ENCODE measurements at places on chromosomes 5 and 9.

GRCh38 chr5:179585941-179586401 lies 35.6 kb downstream of the RUFY1 start:
- DNase-seq, result no peak

DNA sequence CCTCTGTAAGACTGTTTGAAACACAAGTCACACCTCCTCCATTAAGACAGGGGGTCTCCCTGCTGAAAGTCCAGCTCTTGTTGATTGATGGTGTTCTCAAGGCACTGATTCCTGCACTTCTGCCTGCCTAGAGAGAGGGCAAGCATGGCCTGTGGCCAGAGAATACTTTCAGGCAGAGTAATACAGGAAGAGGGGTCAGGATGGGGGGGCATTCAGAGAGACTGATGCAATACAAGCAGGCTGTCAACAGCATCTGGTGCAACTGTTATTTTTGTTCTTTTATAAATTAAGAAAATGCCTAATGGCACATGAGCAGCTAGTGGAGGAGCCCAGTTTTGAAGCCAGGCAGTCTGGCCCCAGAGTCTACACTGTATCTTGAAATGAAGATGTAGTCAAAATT lies 302.2 kb downstream of the DIRAS2 start:
- peak; percentile 2 for DNase-seq

GRCh38 chr5:76144513-76145274 lies 61.5 kb downstream of the SV2C start:
- DNase-seq, result no peak

GRCh38 chr9:72354704-72355103 lies 10.3 kb downstream of the ZFAND5 start:
- no peak for DNase-seq

DNA sequence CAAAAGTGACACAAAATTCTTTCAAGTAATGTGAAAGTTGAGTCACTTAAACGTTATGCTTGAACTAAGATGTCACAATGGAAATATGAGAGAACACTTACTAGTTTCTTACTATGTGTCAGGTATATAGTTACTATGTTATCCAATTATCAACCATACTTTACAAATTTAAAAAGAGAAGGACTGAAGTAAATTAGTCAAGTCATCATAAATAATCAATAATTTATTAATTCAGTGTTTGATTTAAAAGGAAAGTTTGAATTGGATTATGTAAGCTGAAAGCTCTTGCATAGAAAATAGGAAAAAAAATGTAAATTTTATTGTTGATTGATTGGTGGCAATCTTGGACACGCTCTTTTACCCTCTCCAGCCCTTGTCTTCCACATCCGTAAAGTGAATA lies 76.3 kb downstream of the GABRA1 start:
- no peak for DNase-seq

DNA sequence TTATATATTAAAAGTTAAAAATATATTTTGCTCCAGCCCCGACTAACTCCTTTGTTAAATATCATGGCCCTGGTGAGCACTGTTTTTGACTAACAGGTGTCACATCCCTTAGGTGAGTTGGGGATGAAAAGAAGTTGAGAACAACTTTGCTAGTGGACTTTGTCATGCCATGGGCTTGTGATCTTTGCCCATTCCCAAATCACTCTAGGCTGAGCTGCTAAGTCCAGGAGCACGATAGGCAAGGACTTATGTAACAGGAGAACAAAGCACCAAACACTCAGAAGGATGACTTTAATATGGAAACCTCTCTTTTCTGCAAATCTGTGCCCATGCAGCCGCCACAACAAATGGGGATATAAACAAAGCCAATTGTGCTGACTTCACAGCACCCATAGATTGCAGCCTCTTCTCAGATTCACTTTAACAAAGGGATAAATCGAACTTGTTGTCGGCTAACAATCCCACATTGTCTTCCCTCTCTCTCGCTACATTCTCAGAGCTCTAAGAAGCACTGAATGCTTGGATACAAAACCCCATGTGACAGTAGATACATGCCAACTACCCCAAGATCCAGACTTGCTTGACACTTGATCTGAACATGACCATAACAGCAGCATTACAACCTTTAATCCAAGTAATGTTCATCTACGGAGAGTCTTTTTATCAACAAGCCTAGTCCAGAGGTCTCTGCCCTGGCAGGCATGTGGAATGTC lies 86.8 kb upstream of the CD180 start:
- DNase-seq, result no peak

DNA sequence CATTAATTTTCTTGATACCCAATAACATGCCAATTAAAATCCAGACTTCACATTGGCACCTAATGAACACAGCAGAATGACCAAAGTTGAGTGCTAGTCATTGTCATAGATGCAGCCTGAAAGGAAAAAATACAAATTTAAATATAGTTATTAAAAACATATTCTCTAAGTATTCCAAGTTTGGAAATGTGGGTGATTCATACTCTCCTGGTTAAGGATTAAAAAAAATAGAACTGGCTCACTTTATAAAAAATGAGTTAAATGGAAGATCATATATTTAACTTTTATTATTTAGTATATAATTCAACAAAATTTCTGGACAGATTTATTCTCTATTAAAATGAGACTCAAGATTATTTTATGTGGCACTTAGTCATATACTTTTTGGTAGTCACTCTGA lies 33.2 kb upstream of the RICTOR start:
- DNase-seq, result peak; percentile 42

DNA sequence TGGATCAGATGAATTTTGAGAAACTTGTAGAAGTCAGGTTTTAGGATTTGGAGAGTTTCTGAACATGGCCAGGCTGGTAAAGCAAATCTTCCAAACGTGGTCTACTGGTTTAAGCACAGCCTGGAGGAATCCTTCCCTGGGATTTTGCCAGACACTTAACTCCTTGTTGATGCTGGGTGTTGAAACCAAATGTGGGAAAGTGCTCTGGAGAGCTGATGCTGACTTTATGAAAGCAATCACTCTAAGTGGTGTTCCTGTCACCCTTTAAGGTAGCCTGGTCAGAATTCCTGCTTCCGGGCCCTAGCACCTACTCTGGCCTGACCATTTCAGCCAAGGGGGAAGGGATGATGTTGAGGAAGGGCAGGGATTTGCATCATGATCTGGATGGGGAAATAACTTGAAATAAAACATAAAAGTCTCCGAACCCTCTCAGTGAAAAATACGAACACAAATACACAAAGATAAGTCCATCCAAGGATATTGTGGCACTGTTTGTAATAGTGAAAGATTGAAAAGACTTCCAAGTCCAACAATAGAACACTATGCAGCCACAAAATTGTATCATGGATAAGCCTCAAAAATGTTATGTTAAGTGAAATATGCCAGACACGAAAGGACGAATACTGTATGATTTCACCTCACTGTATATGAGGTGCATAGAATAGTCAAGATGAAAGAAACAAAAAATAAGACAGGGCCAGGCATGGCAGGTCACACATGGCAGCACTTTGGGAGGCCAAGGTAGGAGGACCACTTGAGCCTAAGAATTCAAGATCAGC lies 57.7 kb downstream of the PDE6A start:
- no peak for DNase-seq

GRCh38 chr5:174355208-174355612 lies 309.7 kb downstream of the NSG2 start:
- peak; percentile 60 for DNase-seq
